GF-D8 (cell line): ENCODE measurements at places on chromosomes 7 and 10.

DNA sequence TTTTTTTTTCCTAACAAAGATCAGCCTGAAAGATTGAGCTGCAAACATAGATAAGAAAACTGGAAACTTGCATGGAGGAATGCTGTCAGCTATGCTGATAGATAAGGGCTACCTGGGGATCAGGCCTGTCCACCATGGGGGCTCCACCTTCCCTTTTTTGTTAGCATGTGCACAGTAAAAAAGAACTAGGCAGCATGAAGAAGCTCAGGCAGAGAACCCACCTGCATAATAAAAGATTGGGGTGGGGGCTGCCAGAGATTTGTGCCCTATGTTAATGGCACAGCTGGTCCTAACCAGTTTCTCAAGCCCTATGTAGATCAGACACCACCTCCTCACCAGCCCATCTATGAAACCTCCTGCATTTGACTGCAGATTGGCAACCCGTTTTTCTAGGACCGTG, 45.4 kb upstream of the CACNB2 start:
- no peak for DNase-seq

GRCh38 chr10:5291501-5292195, 73.1 kb upstream of the UCN3 start:
- peak; percentile 93 for DNase-seq

- DNase-seq, result no peak
Observed at GRCh38 chr7:1425292-1426136, 33.8 kb downstream of the MICALL2 start.

DNA sequence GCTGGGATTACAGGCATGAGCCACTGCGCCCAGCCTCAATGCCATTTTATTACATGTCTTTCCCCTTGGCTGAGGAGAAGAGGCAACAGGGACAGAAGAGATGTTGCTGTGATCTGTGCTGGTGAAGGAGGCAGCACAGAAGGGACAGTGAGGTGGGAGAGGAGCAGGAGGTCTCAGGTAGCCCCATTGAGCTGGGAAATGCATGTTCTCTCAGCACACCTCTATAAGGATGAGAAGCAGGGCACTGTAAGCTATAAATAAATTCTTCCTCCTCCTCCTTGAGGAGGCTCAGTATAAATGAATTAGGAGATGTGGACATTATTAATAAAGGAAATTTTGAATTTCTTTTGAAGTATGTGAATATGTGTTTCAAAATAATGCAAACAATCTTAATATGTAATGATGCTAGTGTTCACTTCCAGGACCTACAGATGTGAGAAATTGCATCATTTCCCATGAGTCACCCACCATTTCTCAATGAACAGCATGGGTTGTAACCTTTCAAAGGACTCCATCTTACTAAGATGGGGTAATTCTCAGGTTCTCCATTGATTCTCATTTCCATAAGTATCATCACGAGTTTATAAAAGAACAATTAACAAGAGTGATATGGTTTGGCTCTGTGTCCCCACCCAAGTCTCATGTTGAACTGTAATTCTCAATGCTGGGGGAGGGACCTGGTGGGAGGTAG, 88.9 kb upstream of the ODAD2 start:
- DNase-seq, result peak; percentile 19

DNA sequence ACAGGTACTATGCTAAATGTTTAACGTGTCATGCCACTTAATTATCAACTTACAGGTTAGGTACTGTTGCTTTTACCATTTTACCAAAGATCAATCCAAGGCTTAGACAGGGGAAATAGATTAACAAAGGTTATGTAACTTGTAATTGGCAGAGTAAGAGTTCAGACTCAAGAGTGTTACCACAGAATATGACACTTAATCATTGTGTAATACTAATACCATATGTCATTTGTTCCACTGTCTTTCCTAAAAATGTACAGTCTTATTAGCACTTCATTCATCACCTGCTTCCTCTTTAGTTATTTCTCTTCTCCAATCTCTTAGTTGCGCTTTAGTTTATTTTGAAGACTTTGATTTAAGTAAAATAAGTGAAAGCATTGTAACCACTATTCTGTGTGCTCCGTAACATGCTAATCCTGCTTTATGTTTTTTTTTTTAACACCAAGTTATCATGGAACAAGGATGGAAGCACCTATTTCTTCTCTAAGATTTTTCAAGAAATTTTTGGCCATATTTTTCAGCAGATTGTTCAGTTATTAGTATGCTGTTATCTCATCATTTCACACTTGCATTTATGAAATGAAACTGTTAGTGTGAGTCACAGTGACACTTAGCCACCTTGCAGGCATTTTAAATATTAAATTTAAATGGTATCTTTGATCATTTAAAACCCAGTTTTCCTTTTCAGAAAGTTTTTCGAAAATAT, 197.3 kb downstream of the PHF14 start:
- DNase-seq, result no peak

DNA sequence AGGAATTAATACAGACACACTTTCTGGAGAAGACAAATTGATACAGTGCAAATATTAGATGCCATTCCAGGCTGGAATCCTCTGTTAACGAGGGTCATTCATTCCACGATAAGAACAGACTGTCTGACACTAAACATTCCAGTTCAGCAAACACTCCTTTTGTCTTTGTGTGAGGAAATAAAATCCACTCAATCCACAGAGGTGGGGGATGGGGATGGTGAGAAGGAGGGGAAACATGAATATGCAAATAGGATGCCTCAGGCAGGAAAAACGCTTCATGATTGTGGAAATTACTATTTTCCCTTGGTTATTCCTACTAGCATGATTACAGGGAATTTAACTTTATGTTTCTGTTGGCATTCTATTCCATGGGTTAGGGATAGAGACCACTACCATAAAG, 196.9 kb upstream of the CDCA7L start:
- no peak for DNase-seq

GRCh38 chr7:2639695-2640481, 8.1 kb downstream of the TTYH3 start:
- no peak for DNase-seq

DNA sequence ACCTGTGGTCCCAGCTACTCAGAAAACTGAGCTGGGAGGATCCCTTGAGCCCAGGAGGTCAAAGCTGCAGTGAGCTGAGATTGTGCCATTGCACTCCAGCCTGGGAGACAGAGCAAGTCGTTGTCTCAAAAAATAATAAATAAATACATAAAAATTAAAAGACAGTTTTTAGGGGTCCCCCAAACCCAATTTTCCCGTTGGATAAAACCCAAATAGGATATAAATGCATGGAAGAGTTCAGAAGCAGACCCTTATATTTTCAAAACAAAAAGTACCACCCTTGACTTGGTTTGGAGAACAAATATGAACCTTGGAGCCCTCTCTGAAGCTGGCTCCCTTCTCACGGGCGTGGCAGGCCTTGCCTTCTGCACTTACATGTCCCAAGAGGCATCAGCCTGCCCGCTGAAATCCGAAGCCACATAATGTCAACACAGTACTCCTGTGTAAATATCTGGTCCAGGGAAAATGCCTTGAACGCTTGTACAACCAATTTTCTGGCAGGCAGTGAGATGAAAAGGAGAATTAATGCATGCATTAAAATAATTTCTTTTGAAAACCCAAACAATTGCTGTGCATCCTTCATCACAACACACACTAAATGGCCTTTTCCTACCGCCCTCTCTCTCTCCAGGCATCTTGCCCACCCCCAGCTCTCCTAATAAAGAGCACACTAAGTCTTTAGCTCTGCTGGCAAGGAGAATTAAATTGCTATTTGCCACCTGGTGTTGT, 46.4 kb upstream of the PARD3 start:
- no peak for DNase-seq

DNA sequence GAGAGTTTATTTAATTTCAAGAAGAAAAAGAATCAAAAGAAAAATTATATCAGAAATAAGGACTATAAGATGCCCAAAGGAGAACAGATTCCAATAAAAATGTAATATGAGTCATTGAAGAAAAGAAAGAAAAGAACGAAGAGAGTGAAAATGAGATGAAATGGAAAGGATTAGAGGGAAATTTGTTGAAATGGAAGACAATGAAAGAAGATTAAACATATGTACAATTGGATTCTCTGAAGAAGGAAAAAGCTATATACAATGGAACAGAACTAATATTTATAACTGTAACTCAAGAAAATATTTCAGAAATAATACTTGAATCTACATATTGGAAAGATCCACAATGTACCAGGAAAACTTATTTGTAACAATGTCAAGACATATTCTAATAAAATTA, 25.1 kb upstream of the UPP1 start:
- DNase-seq, result no peak

- DNase-seq, result no peak
Observed at GRCh38 chr7:27398851-27399250, 156.2 kb downstream of the EVX1 start.

DNA sequence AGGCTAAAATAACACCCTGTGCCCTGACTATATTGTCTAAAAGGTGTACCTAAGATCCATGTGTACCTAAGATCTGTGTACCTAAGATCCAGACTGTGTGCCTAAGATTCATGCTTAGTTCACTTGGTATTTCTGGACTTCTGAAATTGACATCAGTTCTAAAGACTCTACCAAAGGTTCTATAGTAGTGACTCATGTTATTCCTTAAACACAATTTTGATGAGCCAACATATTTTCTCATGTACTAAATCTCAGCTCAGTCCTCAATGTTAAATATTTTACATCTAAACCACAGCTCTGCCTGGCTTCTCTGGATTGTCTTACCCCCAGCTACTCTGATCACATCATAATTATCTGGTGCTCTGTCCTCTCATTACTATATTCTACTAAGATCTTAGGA, 802.3 kb upstream of the SORCS1 start:
- DNase-seq, result no peak

GRCh38 chr7:114645451-114645850, 230.8 kb downstream of the FOXP2 start:
- no peak for DNase-seq

DNA sequence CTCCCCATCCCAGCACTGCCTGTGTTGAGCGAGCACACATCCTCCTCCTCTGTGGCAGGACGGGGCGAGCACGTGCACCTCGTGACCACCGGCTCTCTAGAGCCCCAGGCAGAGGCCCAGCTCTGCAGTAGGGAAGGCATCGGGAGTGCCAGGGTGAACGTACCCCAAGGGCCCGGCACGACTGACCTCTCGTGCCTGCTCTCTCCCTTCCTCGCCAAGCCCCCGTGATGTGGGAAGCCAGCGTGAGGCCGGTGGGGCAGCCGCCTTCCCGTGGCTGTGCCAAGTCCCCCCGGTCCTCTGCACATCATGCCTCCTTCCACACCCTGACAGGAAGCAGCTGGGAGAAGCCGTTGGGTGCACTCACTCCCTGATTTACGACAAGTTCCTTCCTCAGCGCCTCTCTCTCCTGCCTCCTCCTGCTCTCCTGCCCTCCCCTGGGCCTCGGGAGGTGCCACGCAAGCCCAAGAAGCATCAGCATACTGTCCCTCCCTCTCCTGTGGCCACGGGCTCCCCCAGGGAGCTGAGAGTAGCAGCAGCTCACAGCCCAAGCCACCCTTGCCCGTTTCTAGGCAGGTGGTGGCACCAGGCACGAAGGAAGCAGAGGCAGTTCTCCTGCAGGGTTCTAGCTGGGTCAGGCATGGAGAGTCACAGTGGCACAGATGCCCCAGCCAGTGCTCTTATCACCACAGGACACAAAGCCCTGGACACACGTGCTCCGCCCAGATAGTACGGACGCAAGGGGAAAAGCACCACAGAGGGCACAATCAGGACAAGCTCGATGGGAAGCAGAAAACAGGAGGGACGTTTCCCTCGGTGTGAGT, 47.0 kb downstream of the AMZ1 start:
- peak; percentile 100 for DNase-seq

DNA sequence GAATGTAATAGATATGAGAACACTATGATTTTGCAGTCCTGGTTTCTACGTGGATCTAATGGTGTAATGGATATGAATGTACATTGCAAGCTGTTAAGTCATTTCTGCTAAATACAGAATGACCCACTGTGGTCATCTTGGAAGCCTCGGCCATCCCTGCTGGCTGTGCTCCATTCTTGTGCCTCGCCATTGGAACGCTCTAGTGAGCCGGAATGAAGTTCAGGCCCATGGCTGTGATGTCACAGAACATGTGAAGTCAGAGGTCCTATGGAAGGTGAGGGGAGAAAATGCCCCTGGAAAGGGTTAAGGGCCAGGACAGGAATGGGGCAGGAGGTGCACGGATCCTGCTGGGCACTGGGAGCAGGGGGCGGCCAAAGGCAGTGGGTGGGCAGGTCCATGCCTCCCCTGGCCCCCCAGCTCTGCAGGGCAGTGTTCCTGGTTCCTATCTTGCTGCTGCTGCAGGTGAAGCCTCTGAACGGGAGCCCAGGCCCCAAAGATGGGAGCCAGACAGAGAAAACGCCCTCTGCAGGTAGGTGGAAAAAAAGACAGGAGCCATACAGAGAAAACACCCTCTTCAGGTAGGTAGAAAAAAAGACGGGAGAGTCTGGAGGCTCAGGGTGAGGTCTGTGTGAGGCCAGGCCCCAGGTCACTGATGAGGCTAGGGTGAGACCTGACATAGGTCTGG, at the start of gene LLCFC1:
LLCFC1 (plus strand) TSS at position 259 of the 685 bp plus-strand sequence; CDS start at position 397, 138 bp downstream.
- no peak for DNase-seq

DNA sequence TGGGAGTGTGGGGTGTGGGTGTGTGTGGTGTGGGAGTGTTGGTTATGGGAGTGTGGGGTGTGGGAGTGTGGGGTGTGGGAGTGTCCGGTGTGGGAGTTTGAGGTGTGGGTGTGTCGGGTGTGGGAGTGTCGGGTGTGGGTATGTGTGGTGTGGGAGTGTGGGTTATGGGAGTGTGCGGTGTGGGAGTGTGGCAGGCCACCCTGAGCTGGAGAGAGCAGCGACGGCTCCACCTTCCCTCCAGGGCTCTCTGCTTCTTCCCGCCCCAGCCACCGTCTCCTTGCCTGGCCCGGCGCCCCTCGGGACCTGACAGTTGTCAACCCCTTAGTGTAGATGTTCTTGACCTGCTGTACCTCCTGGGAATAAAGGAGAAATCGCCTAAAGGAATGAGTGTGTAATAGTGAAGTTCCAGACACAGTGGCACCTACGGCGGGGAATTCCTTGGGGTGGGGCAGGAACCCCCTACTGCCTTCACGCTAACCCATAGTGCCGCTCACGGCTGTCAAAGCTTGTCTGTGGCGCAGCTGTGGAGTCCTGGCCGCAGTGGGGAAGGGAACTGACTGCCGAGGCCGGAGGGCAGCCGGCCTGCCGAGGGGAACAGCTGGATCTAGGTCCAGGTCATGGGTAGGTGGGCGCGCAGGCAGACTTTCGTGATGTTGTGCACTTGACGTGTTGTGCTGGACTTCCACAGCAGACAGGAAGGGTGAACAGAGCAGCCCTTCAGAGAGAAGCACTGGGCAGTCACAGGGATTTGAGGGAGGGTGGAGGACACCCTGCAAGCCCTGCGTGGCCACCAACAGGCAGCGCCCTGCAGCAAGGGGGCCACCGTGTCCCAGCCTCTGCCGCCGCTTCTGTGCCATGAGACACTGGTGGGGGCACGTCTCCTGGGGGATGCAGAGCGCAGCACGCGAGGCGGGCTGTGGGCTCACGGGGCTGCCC, 49.0 kb upstream of the EN2 start:
- no peak for DNase-seq

GRCh38 chr7:67786021-67786420, 789.4 kb downstream of the TYW1 start:
- DNase-seq, result no peak

GRCh38 chr7:121323515-121324302, 5.1 kb upstream of the WNT16 start:
- no peak for DNase-seq
